Transverse colon (tissue), 4 donors: ENCODE measurements at places on chromosomes 3 and 15. TPM values are rescaled to one million over a fixed set of nuclear protein-coding genes. Genes with fewer than 3 reads are reported as not detected.

Gene MUSTN1
- total RNA-seq = 16.8 TPM

Gene SLC35G2
- total RNA-seq = 2.1 TPM

Gene MUC13
- 393 TPM for total RNA-seq

Gene UBE2Q2
- total RNA-seq = 22.8 TPM

DNA sequence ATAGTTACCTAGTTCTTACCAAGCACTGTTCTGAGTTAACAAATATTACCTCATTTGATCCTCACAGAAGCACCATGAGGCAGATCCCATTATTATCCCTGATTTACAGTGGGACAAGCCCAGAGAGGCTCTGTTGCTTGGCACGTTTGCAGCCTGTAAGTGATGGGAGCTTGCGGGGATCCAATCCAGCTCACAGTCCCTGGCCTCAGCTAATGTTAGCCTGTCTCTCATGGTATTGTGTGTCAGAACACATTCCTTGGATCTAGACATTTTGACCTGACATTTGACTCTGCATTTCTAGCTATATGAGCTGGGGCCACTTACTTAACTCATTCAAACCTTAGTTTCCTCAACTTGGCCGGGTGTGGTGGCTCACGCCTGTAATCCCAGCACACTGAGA, 246.9 kb upstream of the LRTM1 start:
- no peak overlapping the region for H3K27ac ChIP-seq
- H3K36me3 ChIP-seq = no peaks in the 10 kb centered on the region
- no peaks in the 10 kb centered on the region for H3K4me1 ChIP-seq
- DNase-seq = no peak

DNA sequence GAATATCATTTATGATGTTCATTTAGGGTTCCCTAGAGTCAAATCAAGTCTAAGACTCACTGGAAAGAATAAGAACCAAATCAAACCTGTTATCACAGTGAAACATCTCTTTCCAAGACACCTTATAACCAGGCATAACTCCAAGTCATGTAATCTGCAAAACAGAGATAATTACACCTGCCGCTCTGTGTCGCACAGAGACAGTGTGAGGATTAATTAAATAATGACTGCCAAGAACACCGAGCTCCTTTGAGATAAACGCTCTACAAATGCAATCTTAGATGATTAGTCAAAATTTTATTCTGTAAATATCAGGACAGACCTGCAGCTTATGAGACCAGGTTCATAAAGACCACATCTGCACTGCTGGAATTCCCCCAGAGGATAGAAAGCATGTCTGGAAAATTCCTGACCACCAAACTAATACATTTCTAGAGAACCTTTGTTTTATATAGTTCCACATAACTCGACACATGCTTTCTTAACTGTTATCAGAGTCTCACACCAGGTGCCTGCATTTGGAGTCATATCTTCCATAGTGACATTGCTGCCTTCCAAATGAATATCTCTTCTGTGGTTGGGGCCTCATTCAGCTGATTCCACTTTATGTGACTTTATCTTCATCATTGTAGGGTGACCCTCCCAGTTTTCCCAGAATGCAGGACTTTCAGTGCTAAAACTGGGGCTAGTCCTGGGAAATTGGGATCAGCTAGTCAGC, 252.8 kb downstream of the CD47 start:
- H3K36me3 ChIP-seq = no peaks in the 10 kb centered on the region
- H3K4me3 ChIP-seq = no peak overlapping the region
- no peak for DNase-seq
- H3K27ac ChIP-seq = no peak overlapping the region

GRCh38 chr3:194632226-194632808, 902 bp downstream of the TMEM44 start:
- peak overlapping the region; percentile 87 for H3K27ac ChIP-seq
- H3K36me3 ChIP-seq = no peaks in the 10 kb centered on the region
- no peaks in the 10 kb centered on the region for H3K27me3 ChIP-seq
- H3K4me3 ChIP-seq = peak overlapping the region; percentile 81

DNA sequence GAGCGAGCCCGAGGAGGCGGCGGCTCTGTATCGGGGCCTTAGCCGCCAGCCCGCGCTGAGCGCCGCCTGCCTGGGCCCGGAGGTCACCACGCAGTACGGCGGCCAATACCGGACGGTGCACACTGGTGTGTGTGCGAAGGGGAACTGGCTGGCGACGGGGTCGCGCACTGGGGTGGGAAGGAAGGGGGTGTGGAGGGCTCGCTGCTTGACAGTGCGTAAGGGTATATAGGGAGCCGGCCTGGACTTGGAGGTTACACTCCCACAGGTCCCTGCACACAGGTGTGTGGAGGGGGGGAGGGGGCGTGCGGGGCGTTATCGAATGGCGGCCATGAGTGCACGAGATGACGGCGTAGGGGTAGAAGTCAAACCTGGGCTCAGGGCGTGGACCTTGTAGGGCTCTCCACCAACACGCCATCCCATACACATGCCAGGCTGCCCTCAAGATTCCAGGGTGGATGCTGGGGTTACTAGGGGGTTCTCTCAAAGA, 389 bp downstream of the APEH start:
- H3K27ac ChIP-seq = peak overlapping the region; percentile 91
- peak overlapping the region; percentile 90 for H3K4me3 ChIP-seq
- H3K36me3 ChIP-seq = peaks cover 6% of the 10 kb centered on the region
- peaks cover 15% of the 10 kb centered on the region for H3K4me1 ChIP-seq

GRCh38 chr3:70065696-70066253, 66.2 kb downstream of the SAMMSON start:
- no peaks in the 10 kb centered on the region for H3K36me3 ChIP-seq
- DNase-seq = no peak
- no peaks in the 10 kb centered on the region for H3K4me1 ChIP-seq
- H3K4me3 ChIP-seq = no peak overlapping the region
- H3K27ac ChIP-seq = no peak overlapping the region

DNA sequence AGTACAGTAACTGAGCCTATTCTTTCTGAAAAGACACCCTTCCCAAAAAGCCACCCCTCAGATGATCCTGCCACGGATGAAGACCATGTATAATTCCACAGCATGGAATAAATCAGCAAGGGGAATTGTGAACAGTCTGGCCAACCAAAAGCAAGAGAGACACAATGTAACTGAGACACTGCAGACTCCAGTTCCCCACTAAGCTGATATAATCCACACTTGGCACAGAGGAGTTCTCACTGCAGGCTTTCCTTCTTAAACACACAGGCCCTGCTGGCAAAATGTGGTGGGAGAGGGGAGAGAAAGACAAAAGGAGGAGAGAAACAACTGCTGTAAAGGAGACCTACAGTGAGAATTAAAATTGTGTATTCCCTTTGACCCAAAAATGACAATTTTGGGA, 12.7 kb downstream of the GPR156 start:
- H3K4me3 ChIP-seq = no peak overlapping the region
- no peak overlapping the region for H3K27ac ChIP-seq
- no peaks in the 10 kb centered on the region for H3K36me3 ChIP-seq
- H3K4me1 ChIP-seq = no peaks in the 10 kb centered on the region
- H3K27me3 ChIP-seq = no peaks in the 10 kb centered on the region

DNA sequence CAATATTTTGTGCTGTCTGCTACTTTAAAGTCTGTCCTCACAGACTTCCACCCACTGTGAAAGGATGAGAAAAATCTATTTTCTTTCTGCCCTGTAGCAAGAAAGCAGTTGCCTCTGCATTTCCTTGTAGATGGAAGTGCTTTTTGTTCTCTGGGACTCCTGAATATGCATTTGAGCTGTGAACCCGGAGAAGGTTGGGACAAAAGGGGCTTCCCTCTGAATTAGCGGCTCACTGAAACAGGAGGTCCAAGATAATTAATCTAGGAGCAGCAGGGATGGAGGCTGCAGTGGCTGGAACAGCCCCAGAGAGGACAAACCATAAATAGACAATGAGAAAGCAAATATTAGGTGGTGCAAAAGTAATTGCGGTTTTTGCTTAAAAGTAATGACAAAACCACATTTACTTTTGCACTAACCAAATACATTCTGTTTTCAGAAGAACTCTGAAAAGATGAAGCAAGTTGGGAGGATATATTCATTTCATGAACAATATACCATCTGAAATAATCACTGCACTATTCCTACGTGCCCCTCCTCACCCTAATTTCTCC, 143.4 kb upstream of the KBTBD8 start:
- H3K4me1 ChIP-seq = no peaks in the 10 kb centered on the region
- H3K27ac ChIP-seq = no peak overlapping the region
- DNase-seq = no peak
- H3K4me3 ChIP-seq = no peak overlapping the region

GRCh38 chr3:46609212-46609721, 3.1 kb upstream of the FAM240A start:
- no peaks in the 10 kb centered on the region for H3K27me3 ChIP-seq
- H3K27ac ChIP-seq = no peak overlapping the region
- no peaks in the 10 kb centered on the region for H3K4me1 ChIP-seq
- no peak for DNase-seq

DNA sequence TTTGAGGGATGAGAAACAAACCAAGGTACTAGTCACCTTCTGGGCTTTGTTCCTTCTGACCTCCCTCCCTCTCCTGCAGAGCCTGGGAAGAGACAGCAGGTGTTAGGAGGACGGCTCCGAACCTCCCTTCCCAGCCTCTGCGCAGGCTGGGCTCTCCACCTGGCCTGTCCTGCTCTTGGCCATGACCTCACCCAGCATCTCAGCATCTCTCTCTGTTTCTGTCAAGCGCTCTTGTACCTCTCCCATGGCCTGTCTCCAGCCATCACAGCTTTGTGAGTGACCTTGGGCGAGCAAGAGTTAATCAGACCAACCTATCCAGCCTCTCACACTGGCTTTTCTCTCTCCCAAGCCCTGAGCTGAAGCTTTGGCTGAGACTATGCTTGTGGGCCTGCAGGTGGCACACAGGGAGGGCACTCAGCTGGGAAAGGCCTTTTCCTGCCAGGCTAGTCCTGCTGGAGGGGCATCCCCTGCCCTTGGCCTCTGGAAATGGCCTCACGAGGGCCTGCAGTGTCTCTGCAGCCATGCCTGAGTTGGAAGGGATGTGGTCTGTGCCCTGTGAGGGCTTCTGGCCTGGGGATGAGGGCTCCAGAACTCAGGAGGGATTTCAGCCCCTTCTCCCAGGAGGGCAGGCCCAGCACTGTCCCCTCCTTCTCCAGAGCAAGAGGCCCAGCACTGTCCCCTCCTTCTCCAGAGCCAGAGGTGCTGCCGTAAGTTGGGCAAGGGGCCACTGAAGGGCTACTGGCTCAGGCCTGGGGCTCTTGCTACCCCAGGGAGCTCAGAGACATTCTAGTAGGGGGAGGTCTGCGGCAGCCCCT, 2.1 kb downstream of the CHST13 start:
- no peak overlapping the region for H3K27ac ChIP-seq
- H3K27me3 ChIP-seq = peaks cover 19% of the 10 kb centered on the region
- no peak for DNase-seq

GRCh38 chr3:9903238-9903624, 583 bp downstream of the IL17RE start:
- H3K4me3 ChIP-seq = peak overlapping the region; percentile 29
- H3K27ac ChIP-seq = peak overlapping the region; percentile 79
- no peaks in the 10 kb centered on the region for H3K27me3 ChIP-seq
- no peaks in the 10 kb centered on the region for H3K36me3 ChIP-seq
- H3K4me1 ChIP-seq = peaks cover 36% of the 10 kb centered on the region
- no peak for DNase-seq

DNA sequence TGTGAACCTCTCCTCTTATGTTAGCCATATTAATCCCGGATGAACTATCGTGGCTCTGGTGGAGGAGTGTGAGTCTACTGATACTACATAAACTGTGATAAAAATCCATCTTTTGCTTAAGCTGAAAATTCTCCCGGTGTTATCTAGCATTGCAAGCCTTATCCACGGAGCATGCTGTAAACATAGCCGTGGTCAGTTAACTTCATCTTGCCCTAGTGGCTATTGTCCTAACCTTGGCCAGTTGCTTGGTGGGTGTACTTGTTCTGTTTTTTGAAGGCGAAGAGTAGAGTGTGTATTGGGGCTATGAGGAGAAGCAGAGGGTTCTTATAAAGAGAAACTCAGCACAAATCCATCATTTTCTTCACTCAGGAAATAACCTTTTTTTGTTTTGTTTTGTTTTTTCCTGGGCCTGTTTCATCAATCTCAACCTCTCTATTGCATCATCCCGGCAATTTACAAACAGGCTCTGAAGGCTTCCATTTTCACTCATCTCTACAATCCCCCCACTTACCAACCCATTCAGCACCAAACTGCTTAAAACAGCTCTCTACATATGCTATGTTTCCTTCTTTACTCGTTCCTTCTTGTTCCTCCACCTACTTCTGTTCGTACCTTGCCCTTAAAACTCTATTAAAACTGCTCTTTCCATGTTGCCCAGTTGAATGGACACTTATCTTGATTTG, 135.5 kb upstream of the PTX3 start:
- no peak for DNase-seq
- H3K36me3 ChIP-seq = no peaks in the 10 kb centered on the region
- H3K27ac ChIP-seq = no peak overlapping the region
- H3K27me3 ChIP-seq = no peaks in the 10 kb centered on the region
- H3K4me1 ChIP-seq = no peaks in the 10 kb centered on the region
- no peak overlapping the region for H3K4me3 ChIP-seq

DNA sequence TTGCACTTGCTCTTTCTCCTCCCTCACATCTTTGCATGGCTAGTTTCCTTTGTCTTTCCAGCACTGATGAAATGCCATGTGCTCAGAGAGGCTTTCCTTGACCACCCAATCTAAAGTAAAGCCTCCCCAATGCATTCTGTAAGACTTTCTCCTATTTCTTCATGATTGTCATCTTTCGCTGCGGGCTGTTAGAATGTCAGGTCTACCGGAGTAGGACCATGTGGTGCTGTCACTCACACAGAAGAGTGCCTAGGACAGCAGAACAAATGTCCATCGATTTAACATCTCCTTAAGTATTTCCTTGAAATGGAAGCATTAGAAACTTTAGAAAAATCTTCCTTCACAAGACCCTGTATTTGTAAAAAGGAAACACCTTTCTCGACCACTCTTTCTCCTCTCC, 99.9 kb upstream of the TMC3 start:
- DNase-seq = no peak
- H3K27me3 ChIP-seq = no peaks in the 10 kb centered on the region
- no peak overlapping the region for H3K4me3 ChIP-seq

DNA sequence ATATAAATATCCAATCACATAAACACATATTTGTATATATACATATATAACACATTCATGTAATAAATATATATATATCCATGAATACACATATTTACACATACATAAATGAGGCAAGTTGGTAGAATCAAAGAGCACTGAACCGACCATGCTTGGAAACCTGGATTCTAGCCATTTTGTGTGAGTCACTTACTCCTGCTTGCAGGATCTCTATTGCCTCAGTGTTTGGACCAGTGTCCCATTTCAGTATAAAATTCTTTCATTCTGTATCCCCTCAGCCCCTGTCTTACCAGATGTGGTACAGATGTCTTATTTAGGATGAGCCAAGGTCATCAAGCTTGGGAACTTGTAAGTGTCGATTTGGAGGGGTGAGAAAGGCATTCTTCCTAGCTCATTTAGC, 391.4 kb upstream of the FRG2C start:
- no peaks in the 10 kb centered on the region for H3K36me3 ChIP-seq
- no peak for DNase-seq
- H3K4me3 ChIP-seq = no peak overlapping the region
- H3K27me3 ChIP-seq = no peaks in the 10 kb centered on the region
- no peak overlapping the region for H3K27ac ChIP-seq
- no peaks in the 10 kb centered on the region for H3K4me1 ChIP-seq
